ENCODE measurements at places on chromosomes 7 and 10. TPM values are rescaled to one million over a fixed set of nuclear protein-coding genes. Genes with fewer than 3 reads are reported as not detected.

The FAM171A1 gene
- 4.9 TPM for total RNA-seq

The GRID2IP gene
- 0.05 TPM for total RNA-seq

GRCh38 chr10:62992145-62992721 is 140.9 kb upstream of the NRBF2 start:
- H3K4me1 ChIP-seq = no peaks in the 10 kb centered on the region
- DNase-seq = no peak
- no peak overlapping the region for H3K4me3 ChIP-seq
- H3K36me3 ChIP-seq = no peaks in the 10 kb centered on the region
- H3K27me3 ChIP-seq = no peaks in the 10 kb centered on the region

The ATRNL1 gene
- total RNA-seq = not detected

- no peak for DNase-seq
- H3K4me3 ChIP-seq = no peak overlapping the region
- no peaks in the 10 kb centered on the region for H3K4me1 ChIP-seq
- H3K27me3 ChIP-seq = no peaks in the 10 kb centered on the region
- no peaks in the 10 kb centered on the region for H3K36me3 ChIP-seq
These were observed 85.2 kb downstream of the RNLS start for GRCh38 chr10:88497913-88498312.

The TDRD1 gene
- total RNA-seq = not detected

The CALML3 gene
- not detected for total RNA-seq

The PRXL2A gene
- total RNA-seq = 8.3 TPM
